ENCODE measurements at places on chromosomes 5 and 9.

GRCh38 chr5:160616712-160617497 lies 195.2 kb downstream of the PTTG1 start:
- DNase-seq = no peak

GRCh38 chr5:45205403-45205961 lies 396.7 kb downstream of the MRPS30 start:
- no peak for DNase-seq

GRCh38 chr5:77259476-77259875 lies 49.0 kb downstream of the PDE8B start:
- no peak for DNase-seq

DNA sequence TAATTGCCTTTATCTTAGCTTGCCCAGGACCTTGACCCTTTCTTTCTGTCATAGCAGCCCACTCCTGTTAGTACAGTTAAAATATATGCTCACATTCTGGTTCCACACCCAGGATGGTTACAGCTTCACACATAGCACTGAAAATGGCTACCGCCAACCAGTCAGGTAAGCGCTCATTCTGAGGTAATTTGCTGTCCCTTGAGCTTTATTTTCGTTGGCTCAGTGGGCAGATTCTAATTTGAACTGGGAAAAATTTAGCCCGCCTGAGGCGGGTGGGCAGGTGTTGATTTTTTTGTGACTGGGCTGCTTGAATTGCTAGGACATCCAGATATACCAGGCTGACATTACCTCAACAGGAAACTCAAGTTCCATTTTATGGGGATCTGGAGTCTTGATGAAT lies 137.5 kb downstream of the KCTD16 start:
- DNase-seq = no peak

GRCh38 chr9:99677281-99677680 lies 144.4 kb upstream of the NR4A3 start:
- no peak for DNase-seq

DNA sequence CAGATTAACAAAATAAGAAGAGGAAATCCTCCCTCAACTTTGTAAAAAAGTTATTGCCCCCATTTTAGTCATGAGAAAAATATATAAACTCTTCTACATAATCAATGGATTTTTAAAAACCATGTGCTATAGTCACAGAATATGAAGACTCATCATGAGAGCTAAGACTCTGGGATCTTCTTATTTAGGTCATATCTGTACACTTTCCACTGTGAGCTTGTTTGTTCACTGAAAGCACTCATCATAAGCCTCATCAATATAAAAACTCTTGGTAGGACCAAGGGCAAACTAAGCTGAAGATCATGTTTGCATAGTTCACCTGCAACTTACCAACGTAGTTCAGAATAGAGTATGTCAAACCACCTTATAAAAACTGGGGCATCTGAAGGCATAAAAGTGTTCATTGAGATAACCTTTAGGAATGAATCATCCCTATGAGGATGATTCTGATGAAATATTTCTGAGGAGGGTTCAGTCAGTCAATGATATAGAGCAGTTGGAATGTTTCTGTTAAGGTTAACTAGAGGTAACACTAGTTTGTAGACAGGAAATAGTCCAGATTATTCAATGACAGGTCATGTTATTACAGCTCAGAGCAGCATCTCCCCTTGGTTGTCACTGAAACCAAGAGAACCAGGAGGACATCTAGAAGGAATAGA lies 289.9 kb upstream of the SMC2 start:
- peak; percentile 75 for DNase-seq

DNA sequence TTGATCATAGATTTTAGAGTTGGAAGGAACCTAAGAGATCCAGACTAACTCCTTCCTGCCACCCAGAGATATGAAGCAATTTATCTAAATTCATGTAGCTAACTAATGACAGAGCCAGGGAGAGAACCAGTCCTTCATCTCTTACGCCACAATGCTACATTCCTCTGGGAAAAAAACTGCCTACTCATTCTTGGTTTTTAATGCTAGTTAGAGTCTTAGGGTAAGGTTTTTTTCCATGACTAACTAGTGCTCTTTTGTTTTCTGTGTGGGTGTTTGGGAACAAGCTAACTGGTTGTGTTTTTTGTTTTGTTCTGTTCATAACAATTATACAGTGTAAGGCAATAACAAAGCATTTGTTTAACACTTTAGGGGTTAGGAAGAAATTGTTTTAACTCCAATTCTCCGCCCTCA lies 52.4 kb downstream of the SLC44A1 start:
- no peak for DNase-seq

DNA sequence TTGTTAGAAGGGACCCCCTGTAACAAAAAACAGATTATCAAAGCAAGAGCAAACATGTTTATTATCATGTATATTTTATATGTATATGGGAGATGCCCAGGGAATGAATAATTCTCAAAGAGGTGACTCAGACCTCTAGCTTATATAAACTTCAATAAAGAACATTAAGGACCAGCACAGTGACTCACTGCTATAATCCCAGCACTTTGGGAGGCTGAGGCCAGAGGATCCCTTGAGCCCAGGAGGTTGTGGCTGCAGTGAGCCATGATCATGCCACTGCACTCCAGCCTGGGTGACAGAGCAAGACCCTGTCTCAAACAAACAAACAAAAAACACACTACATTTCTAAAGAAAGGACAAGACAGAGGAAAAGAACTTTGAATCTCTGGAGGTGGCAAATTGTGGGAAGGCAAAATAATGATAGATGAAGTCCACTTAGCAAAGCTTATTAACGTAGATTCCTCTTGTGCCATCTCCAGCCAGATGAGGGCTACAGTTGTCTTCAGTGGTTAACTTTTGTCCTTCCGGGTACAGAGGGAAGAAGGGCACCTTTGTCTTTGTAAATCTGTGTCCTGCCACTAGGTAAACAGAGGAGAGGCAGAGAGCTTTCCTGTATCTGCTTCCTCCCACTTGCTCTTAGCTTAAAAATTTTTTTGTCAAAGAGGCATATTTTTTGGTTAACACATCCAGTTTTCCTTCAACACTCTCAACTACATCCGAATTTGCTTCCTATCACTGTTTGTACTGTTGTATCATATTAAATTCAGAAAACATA lies 7.5 kb upstream of the RFK start:
- no peak for DNase-seq

- DNase-seq = peak; percentile 35
Measured at GRCh38 chr9:130433168-130433946, 11.4 kb upstream of the ASS1 start.

DNA sequence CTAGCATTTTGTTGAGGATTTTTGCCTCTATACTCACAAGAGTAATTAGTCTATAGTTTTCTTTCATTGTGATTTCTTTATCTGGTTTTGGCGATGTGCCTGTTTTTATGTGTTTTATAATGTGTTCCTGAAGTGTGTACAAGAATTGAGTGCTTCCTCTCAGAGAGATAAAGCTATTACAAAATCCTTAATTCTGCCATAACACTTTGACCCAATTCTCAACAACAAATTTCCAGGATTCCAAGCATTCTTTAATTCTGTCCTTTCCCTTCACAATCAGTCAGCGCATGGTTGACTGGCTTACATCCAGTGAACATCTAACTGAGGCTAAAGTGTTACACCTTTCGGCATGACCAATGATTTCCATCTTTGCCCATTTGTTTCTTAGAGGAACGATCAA lies 282.9 kb upstream of the MVB12B start:
- no peak for DNase-seq

GRCh38 chr9:133424187-133424586 lies 2.0 kb downstream of the ADAMTS13 start:
- no peak for DNase-seq

DNA sequence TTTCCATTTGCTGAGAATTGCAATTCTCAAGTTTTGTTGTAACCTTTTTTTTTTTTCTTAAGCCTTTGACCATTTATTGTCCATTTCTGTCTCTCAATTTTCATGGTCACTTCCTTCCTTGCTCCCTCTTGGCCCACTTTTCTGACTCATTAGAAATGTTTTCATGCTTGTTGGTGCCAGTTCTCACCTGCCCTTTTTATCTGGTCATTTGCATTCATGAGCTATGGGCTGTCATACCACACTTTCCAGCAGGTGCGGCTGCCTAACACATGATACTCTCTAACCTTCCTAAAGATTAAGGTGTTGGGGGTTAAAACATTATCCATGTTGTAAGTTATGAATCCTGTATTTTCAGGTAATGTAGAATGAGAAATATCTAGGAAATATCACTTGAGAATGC lies 150.5 kb upstream of the TLX3 start:
- no peak for DNase-seq

DNA sequence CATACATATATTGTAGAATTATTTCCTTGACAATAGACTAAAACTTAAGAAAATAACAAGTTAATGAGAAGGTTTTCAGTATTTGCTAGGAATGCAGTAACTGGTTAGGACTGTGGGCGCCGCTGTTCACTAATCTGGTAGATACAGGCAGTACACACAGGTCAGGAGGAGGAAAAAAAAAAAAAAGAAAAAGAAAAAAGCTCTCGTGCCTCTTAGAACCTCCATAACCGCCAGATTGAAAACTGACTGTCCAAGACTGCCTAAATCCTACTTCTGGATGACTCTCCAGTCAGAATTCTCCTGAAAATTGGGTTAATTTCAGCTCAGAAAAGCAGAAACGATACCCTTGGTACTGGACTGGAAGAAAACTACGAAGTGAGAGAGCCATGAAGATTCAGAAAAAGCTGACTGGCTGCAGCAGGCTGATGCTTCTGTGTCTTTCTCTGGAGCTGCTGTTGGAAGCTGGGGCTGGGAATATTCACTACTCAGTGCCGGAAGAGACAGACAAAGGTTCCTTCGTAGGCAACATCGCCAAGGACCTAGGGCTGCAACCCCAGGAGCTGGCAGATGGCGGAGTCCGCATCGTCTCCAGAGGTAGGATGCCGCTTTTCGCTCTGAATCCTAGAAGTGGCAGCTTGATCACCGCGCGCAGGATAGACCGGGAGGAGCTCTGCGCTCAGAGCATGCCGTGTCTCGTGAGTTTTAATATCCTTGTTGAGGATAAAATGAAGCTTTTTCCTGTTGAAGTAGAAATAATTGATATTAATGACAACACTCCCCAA lies at the start of gene PCDHGA1:
PCDHGA1 (plus strand) TSS at position 216 of the 782 bp plus-strand sequence.
- peak; percentile 32 for DNase-seq

DNA sequence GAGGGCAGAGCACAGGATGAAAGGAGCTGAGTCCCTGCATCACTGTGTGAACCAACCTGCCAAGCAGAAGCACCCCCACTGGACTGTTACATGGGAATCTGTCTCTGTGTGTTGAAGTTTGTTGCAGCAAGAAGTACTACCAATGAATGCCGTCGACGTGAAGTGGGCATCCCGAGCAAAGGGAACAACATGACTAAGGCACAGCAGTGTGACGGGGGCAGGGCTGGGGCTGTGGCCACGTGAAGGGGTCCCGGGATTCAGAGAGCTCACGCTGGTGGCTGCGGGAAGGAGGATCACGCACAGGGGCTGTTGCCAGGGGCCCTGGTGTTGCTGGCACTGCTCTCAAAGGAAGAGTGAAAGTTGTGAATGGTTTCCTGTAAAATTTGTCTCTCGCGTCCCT lies 27.5 kb upstream of the GABBR2 start:
- no peak for DNase-seq

- no peak for DNase-seq
Measured at GRCh38 chr5:1495525-1495897, 28.2 kb downstream of the LPCAT1 start.

GRCh38 chr5:144547098-144547499 lies 376.4 kb downstream of the KCTD16 start:
- DNase-seq = no peak

DNA sequence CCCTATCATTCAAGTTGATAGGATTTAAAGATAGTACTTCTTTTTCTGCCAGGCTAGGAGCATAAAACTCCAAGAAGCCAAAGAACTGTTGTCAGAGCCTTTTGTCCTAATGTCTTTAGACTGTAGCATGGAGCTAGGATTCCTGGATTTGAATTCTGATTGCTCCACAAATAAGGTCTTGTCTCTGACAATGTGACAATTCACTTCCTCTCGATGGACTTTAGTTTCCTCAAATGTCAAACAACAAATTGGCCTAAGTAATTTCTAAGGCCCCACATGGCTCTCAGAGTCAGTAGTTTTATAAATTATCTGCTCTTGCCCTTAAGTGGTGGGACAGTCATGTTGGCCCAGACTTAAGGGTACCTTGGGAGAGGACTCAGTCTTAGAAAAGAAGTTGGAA lies 36.7 kb downstream of the RFK start:
- DNase-seq = no peak

DNA sequence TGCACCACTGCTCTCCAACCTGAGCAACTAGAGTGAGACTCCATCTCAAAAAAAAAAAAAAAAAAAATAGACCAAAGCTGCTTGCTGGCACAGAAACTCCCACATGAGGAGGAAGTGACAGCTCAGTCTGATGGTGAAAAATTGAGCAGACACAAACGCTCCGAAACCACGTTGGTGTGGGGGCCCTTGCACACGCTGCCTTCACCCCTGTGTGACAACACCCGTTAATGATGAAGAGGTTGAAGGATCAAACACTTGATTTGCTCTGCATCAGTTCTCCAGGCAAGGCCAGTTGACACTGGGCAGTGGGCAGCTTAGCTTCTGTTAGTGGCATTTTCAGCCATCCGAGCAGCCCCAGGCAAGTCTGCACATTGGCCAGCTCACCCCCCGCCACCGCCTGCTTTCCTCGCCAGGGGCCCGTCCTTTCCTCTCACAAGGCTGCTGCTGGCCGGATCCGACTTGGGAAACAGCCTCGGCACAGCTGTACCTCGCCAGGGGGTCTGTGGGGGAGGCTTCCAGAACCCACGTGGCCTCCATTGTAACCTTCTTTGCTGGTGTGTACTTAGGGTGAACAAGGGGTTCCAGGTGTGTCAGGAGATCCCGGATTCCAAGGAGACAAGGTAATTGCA lies 79.8 kb downstream of the COL27A1 start:
- DNase-seq = no peak

DNA sequence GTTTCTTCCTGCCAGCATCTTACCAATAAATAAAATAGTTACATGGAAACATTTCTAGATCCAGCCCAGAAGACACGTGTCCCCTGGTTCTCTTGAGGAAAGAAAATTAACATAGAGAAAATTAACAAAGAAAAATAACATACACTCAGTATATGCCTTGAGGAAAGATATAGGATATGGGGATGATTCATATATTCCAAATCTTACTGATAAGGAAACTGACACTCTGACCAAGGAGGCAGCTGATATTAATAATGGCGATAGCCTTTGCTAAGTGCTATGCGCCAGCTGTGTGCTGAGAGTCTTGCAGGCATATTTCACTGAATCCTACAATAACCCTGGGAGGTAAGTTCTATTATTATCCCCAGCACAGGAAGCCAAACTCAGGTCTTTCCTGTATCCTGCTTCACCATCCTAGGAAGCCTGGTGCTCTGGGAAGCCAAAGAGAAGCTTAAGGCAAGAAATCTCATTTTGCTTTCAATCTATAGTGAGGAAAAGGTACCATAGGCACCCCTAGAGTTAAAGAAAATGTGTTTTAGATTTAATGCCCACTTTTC lies 302.7 kb upstream of the NREP start:
- no peak for DNase-seq

DNA sequence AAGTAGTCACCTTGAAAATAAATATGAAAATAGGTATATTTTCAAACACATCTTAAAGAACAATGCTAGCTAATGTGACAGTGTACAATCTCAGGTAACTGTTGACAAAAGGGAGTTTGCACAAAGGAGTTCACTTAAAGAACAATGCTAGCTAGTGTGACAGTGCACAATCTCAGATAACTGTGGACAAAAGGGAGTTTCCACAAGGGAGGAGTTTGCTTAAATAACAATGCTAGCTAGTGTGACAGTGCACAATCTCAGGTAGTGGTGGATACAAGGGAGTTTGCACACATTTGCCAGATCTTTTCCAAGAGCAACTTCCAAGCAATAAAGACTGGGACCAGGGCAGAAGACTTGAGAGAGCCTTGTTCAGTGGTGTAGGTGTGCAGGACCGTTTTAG lies 442.9 kb upstream of the FTMT start:
- no peak for DNase-seq

Measured in NCI-H510A treated with DMSO at 0.1 percent for 48 hours (cell line).